NCI-H1048 (cell line): ENCODE measurements at places on chromosomes 12 and 14.

GRCh38 chr12:125406131-125406530, 340.9 kb downstream of the AACS start:
- DNase-seq: no peak

GRCh38 chr12:118120579-118121363, 15.2 kb upstream of the PEBP1 start:
- peak; percentile 32 for DNase-seq

GRCh38 chr12:14169281-14169680, 187.9 kb upstream of the GRIN2B start:
- no peak for DNase-seq

DNA sequence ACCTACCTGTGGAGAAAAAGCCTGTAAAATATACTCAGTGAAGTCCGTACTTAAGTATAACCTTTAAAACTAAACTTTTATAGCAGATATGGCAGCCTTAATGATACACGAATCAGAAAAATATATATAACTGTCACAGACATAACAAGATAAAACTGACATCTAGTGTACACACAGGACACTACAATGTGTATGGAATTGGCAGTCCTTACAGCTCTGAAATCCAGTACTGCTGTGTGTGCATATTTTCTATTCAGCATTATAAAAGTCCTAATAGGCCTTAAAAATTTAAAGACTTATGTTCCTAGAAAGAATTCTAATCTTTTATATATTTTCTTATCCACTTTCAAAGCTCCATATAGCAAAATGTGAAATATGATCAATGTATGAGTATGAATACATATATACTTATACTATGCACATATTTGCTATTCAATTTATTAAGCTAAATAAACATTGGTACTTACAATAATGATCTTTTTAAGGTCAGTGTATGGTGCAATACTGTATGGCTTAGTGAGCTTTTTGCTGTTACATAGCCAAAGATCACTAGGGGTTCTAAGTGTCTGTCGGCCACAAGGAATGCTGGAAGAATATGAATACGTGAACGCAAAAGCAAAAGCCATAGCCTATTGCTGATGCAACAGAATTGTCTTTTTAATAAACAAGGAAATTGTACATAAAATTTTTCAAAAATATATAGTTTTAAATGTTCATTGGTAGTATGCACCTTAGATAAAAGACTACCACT, 69.2 kb downstream of the C2CD5 start:
- no peak for DNase-seq

DNA sequence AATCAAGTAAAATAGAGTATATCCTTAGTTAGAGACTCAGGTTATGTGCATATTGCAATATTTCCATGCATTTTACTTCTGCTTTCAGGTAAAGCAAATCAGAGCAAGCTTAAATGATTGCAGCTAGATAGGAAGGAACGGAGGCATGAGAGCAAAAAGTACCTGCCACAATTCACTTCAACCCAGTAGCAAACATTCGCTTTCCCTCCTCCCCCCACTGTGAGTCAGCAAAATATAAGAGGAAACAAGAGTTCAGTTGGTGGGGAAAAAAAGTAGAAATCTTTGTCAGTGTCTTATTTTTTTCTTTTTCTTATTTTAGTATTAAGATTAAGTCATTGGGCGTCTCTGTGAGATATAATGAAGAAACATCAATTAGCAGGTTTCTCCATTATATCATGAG, 475.4 kb downstream of the NPAS3 start:
- no peak for DNase-seq
